Right lobe of liver (tissue), 6 donors: ENCODE measurements at places on chromosomes 11 and 22. TPM values are rescaled to one million over a fixed set of nuclear protein-coding genes. Genes with fewer than 3 reads are reported as not detected.
A peak's percentile ranks its signal among the peaks of the same experiment; 100 is the strongest.

GRCh38 chr11:92302770-92303169, 78.2 kb downstream of the FAT3 start:
- no peak for DNase-seq
- no peaks in the 10 kb centered on the region for H3K36me3 ChIP-seq
- H3K4me3 ChIP-seq, result no peak overlapping the region
- H3K27me3 ChIP-seq, result no peaks in the 10 kb centered on the region
- no peaks in the 10 kb centered on the region for H3K4me1 ChIP-seq
- no peak overlapping the region for H3K27ac ChIP-seq

DNA sequence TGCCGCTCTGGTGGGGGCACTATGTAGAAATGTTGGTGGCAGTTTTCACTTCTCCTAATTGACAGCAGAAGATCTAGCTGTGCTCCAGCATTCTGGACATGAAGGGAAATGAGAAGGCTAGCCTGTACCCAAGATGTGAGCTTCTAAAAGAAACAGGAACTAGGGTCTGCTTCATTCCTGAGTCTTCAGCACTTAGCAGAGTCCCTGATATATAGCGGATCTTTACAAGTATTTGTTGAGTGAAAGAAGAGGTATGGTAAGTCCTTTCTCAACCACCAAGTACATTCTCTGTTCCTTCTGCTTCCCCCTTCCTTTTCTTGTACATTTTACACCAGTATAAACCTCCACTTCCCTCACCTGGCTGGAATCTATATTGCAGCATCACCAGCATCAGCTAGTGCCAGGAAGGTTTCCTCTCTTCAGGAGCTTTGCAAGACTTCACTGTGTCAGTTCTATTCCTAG, 408.3 kb upstream of the CADM1 start:
- no peak overlapping the region for H3K4me3 ChIP-seq
- peaks cover 6% of the 10 kb centered on the region for H3K27me3 ChIP-seq
- H3K4me1 ChIP-seq, result no peaks in the 10 kb centered on the region
- no peak overlapping the region for H3K27ac ChIP-seq

DNA sequence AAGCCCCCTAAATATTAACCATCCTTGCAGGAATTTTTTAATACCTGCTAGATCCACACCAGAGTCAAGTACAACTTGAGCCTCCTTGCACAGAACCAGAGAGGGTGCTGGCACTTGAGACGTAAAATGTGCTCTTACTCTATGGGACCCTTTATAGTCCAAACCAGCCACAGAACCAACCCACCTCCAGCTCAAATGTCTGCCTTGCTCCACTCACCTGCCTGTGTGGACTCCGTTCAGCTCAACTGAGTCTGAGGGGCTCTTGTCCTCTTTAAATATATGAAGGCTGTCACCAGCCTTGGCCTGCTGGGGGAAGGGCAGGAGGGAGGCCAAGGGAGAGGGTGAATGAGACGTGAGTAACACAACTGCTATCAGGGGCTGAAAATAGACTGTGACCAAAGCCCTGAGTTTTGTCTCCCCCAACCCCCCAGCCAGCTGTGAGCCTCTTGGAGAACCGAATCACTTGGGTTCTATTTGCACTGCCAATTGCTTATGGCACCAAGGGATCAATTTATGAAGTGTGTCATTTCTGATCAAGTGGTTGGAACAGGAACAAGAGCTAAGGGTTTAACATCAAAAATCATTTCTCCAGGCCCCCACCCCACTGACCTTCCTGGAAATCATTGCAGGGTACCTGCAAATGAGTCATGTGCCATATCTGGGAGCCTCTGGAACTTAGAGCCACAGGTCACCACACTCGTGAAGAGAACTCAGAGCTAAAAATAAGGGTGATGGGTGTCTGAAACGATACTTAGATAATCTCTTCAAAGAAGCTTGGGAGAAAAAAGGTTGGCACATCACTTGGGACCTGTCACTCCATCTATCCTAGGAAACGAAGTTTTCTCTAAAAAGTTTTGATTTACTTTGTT, at the start of gene CSRP3:
Gene CSRP3 (minus strand): TSS at position 247 of the 869 bp plus-strand sequence. CDS start 9,535 bp downstream, outside the sequence.
- DNase-seq, result no peak
- no peak within 1 kb of the TSS for H3K27ac ChIP-seq
- H3K4me1 ChIP-seq, result no peaks in the 10 kb centered on the region
- H3K4me3 ChIP-seq, result no peak within 1 kb of the TSS
- H3K27me3 ChIP-seq, result no peaks in the 10 kb centered on the region

GRCh38 chr11:6637871-6638270, 17.7 kb downstream of the DCHS1 start:
- no peaks in the 10 kb centered on the region for H3K27me3 ChIP-seq
- DNase-seq, result peak; percentile 73
- peak overlapping the region; percentile 12 for H3K27ac ChIP-seq
- no peaks in the 10 kb centered on the region for H3K36me3 ChIP-seq

DNA sequence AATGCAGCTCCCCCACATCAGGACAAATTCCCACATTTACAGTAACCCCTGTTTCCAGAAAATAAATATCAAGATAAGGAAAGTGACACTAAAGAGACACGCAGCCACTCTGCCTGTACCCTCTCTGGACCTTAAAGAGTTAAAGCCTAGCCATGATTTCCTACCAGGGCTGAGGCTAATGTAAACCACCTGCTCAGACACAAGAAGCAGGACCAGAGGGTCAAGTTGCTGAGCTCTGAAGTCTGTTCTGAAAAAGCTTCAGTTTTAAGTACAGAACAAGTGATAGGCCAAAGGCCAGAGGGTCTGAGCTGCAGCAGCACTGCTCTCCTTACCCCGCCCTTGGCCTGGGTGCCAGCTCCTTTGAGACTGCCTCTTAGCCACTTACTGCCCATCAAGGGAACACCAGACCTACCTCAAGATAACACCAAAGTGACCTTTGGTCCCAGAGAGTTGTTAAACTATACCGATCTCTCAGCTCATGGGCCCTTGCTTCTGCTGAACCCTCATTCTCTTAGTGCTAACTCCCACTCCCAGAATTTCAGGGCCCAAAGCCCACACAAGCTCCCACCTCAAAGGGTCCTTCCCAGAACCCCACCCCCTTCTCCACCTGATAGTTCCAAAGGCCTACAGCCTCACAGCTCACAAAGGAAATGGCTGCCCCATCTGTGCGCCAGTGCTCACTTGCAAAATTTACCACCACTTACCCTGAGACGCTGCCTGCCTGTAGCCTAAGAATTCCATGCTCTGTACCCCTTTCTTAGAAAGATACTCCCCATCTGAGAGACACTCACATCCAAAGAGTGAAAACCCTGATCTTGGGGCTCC, 40.5 kb downstream of the IL18BP start:
- H3K27me3 ChIP-seq, result no peaks in the 10 kb centered on the region
- peaks cover 1% of the 10 kb centered on the region for H3K4me1 ChIP-seq
- H3K27ac ChIP-seq, result peak overlapping the region; percentile 93
- peak overlapping the region; percentile 62 for H3K4me3 ChIP-seq
- DNase-seq, result no peak

DNA sequence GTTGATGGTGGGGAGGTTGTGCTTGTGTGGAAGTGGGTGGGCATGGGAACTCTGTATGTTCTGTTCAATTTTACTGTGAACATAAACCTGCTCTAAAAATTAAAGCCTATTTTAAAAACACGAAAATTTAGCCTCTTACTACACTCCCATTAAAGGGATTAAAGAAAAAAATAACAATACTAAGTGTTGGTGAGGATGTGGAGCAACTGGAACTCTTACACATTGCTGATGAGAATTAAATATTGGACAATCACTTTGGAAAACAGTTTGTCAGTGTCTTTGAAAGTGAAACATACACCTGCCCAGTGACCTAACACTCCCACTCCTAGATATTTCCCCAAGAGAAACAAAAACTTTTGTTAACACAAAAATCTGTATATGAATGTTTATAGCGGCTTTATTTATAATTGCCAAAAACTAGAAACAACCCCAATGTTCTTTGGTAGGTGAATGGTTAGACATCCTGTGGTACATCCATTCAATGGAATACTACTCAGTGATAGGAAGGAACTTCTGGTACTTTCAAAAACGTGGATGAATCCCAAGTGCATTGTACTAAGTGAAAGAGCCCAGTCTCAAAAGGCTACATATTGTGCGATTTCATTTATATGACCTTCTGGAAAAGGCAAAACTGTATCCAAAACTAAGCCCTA, 23.5 kb downstream of the LRRC32 start:
- H3K27ac ChIP-seq, result no peak overlapping the region
- H3K36me3 ChIP-seq, result no peaks in the 10 kb centered on the region
- DNase-seq, result no peak
- no peaks in the 10 kb centered on the region for H3K4me1 ChIP-seq

GRCh38 chr22:20015971-20016733, 471 bp downstream of the ARVCF start:
- H3K4me1 ChIP-seq, result no peaks in the 10 kb centered on the region
- H3K27me3 ChIP-seq, result no peaks in the 10 kb centered on the region
- peak overlapping the region; percentile 73 for H3K4me3 ChIP-seq
- no peak for DNase-seq
- H3K27ac ChIP-seq, result peak overlapping the region; percentile 43
- H3K36me3 ChIP-seq, result no peaks in the 10 kb centered on the region

- H3K27ac ChIP-seq, result no peak overlapping the region
- H3K4me1 ChIP-seq, result no peaks in the 10 kb centered on the region
- H3K4me3 ChIP-seq, result no peak overlapping the region
- H3K36me3 ChIP-seq, result no peaks in the 10 kb centered on the region
- no peak for DNase-seq
These were observed 1178.0 kb downstream of the JRKL start for GRCh38 chr11:97567801-97568200.

GRCh38 chr11:67664696-67665540, 9.5 kb downstream of the ALDH3B2 start:
- H3K4me1 ChIP-seq, result no peaks in the 10 kb centered on the region
- no peak for DNase-seq
- H3K27me3 ChIP-seq, result no peaks in the 10 kb centered on the region
- no peak overlapping the region for H3K4me3 ChIP-seq

The STX5 gene
- total RNA-seq, result 24.4 TPM

The SCGB1D2 gene
- total RNA-seq, result not detected

The NR1H3 gene
- total RNA-seq, result 61.6 TPM

The OR4D5 gene
- not detected for total RNA-seq
